ENCODE measurements at places on chromosomes 5 and 9.

- no peak for DNase-seq
Measured at GRCh38 chr5:127970081-127970480, 113.5 kb upstream of the SLC12A2 start.

DNA sequence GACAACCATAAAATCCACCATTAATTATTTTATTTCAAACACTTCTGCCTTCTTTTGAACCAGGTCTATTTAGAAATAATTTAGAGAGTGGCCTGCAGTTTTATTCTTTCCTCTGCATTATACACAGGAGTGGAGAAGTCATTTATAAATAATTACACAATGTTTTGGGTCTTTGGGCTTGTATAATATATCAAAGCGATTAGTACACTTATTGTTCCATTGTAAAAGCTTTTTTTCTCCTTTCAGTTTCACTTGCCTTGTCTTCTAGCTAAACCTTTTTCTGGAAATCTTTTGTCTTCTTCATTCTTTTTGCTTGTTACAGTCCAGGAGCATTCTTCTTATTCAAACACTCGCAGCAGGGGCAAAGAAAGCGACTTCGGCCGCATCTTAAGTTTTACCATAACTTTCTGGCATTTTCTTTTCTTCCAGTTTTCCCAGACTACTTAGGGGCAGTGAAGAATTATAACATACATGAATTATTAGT lies 7.3 kb upstream of the NEUROG1 start:
- DNase-seq, result no peak

DNA sequence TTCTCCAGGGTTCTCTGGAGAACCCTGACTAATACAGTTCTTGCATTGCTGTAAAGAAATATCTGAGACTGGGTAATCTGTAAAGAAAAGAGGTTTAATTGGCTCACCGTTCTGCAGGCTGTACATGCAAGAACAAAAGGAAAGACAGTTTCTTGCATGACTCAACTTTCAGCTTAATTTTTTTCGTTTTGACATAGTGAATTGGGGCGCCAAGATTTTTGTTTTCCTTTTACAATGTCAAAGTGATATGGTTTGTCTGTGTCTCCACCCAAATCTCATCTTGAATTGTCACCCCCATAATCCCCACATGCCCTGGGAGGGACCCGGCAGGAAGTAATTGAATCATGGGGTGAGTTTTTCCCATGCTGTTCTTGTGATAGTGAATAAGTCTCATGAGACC lies 11.8 kb upstream of the CRHBP start:
- DNase-seq, result no peak

DNA sequence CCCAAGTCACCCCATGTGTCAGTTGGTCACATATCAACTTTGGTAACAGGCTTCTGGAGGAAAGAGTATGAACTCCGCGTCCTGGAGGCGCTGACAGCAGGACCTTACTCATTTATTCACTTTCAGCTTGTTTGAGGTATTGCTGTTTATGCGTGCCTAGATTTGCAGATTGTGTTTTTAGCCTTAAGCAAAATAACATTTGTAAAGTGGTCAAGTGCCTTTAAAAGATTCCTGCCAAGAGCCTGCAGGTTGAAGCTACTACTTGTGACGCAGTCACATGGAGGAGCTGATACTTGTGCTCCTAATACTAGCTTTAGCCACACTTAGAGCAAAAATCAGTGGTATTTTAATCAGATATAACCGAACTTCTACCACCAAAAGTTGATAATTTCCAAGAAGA lies 351.3 kb downstream of the ADGRV1 start:
- DNase-seq, result no peak

DNA sequence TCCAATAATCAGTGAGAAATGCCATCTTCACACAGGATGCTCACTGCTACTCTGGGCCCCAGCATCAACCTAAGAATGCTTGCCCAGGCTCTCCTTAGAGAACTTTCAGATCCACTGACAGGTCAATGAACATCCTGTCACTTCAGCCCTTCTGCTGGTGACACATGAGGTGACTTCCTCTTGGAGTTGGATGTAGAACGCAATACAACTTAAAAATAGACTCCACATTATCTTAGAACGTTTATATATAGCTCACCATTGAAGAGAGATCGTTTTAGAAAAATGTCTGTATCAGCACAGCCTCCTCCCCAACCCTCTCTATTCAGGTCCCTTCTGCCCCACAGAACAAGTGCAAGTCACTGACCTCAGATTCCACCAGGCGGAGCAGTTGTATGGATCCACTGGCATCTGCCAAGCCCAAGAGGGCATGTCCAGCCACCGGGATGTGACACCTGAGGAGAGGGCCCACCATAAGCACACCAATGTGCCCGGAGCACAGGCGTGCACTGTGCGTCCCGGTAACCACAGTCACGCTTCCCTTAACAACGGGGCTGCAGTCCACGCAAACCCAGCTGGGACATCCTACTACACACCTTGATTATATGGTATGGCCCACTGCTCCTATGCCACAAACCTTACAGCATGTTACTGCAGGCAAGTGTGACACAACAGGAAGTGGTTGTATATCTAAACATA lies 2.9 kb downstream of the DPH7 start:
- DNase-seq, result no peak

DNA sequence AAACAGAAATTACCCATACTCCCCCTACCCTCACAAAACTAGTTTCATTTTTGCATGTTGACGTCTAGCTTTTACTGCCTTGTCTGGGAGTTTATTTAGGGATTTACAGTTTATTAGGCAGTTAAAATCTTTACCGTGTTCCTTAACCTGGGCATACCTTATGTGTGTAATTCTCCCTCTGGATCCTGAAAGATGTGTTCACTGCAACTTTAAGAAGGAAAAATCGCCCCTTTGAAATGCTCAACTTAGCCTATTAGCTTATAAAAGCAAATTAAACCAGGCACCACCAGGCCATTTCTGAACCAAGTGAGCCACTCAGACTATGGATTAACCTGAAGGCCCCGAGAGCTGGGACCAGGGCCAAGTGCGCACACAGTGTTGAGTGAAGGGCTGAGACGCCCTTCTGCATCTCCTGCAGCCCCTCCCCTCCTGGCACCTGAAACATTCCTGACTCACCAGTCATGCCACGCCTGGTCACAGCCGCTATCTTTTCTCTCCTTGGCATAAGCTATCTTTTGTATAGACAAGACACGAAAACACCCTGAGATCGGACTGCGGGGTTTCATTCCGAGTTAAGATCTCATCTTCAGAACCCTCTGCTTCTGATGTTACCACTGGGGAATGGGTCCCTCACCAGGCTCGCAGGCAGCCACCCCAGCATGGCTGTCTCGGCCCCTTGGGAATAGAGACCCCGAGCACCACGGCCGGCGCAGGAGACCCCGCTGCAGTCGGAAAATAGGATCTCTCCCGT lies 111.9 kb downstream of the ROR2 start:
- DNase-seq, result no peak

Measured in HCEC 1CT (cell line).